ENCODE measurements at places on chromosomes 7 and 10.
A peak's percentile ranks its signal among the peaks of the same experiment; 100 is the strongest.

GRCh38 chr7:129391546-129392171, 42.6 kb upstream of the STRIP2 start:
- no peak for DNase-seq

- DNase-seq = no peak
Observed at GRCh38 chr7:116461500-116461899, 38.0 kb upstream of the CAV2 start.

DNA sequence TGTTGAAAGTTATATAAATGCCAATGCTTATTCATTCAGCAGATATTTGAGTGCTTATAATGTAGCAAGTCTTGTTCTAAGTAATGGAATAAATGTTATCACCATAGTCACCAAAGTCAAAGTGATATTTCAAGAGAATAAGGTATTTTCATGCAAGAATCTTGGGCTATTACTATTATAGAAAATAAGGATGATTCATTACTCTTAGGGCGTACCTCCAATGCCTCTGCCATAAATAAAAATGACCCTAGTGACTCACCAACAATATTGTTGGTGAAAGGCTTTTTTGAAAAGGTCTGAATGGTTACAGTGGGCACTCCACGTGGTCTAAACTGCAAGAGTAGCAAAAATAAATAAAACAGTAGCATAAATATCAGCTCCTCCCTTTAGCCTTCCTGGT, 68.4 kb downstream of the RALA start:
- no peak for DNase-seq

DNA sequence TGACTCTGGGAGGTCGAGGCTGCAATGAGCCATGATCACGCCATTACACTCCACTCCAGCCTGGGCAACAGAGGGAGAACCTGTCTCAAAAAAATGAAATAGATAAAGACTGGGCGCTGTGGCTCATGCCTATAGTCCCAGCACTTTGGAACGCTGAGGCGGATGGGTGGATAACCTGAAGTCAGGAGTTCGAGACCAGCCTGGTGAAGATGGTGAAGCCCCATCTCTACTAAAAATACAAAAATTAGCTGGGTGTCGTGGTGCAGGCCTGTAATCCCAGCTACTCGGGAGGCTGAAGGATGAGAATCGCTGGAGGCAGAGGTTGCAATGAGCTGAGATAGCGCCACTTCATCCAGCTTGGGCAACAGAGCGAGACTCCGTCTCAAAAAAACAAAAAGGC, 1.1 kb upstream of the DDX21 start:
- no peak for DNase-seq

- DNase-seq = no peak
Observed at GRCh38 chr7:24793982-24794648, 36.9 kb upstream of the GSDME start.

GRCh38 chr10:11569471-11569870, 42.0 kb downstream of the USP6NL start:
- DNase-seq = no peak

- DNase-seq = no peak
Observed at GRCh38 chr7:130838738-130839137, 104.7 kb upstream of the KLF14 start.

- DNase-seq = peak; percentile 47
Observed at GRCh38 chr7:91784469-91784868, 96.0 kb downstream of the MTERF1 start.

DNA sequence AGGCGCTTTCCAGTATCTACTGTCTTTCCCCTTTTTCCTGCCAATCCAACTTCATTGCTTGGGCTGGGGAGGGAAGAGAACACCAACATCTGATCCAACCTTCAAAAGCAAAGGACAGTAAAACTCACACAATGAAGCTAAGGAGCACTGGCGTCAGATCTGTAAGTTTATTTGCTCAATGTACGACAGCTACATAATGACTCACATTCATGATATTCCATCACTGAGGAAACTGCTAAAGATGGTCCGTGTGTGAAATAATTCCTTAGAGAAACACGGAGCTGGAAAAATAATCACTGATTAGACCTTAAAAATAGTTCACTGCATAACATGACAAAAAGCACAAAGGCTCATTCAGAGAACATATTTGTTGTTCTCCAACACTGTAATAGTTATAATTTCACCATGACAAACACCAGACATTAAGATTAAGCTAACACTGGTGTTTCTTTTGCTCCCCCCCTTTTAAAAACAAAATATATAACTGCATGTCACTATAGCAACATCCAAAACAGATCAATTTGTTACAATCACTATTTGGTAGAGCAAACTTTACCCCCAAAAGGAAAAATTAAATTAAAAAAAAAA, 24.3 kb downstream of the HSPB1 start:
- no peak for DNase-seq

GRCh38 chr10:51121861-51122260, 47.6 kb downstream of the PRKG1 start:
- DNase-seq = no peak

DNA sequence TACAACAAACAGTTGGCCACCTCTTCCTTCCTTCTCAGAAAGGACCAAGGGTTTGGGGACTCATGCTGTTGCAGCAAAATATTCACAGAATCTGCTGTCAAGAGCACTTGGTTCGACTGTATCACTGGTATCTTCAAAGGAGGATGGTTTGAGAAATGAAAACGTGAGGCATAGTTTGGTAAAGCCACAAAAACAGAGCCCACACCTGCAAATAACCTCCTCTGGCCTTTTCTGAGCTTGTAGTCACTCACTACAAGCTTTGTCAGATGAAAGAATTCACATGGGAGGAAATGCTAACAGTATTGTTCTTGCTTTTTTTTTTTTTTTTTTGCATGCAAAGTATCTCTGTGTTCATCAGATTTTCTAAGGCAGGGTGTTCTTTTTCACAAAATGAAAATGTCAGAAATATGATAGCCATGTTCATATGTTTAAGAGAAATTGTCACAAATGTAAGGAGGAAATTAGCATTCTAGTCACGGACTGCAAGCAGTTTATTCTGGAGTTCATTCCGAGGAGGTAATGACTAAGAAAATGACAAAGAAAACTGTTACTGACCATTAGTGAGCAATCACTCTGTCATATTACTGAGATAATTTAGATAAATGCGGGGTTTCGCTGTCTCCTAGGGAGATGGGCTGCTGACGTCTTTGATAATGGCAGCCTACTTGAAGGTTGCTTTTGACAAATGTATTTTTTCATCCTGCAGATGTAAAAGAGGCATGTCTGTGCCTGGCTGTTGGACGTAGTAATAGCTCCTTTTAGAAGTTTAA, 117.8 kb upstream of the MYO3A start:
- no peak for DNase-seq

DNA sequence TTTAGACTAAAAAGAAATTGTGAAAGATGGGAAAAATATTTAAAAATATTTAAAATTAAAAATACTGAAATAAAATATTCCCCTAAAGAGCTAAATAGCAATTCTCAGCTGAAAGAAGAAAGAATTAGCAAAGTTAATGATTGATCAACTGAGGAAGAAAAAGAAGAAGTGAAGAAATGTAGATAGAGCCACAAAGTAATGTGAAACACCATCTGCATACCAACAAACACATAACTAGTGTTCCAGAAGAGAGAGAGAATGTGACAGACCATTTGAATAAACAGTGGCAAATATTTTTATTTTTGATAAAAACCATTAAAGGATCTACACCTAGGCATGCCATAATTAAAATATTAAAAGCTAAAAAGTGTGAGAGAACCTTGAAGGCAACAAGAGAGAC, 784.5 kb upstream of the ZWINT start:
- no peak for DNase-seq

GRCh38 chr10:125103924-125104323, 56.4 kb downstream of the CTBP2 start:
- DNase-seq = no peak

- no peak for DNase-seq
Observed at GRCh38 chr7:51930834-51931233, 614.2 kb upstream of the COBL start.

DNA sequence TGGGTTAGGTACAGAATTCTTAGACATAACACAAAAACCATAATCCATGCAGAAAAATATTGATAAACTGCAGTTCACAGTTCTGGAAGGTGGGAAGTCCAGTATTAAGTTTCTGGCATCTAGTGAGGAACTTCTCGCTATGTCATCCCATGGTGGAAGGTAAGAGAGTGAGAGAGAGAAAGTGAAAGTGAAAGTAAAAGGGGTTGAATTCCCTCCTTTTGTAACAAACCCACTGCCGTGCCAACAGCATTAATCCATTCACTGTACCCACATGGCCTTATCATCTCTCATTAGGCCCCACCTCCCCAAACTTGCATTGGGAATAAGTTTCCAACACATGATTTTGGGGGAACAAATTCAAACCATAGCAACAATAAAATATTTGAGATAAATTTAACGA, 17.1 kb downstream of the ZNF485 start:
- DNase-seq = no peak

DNA sequence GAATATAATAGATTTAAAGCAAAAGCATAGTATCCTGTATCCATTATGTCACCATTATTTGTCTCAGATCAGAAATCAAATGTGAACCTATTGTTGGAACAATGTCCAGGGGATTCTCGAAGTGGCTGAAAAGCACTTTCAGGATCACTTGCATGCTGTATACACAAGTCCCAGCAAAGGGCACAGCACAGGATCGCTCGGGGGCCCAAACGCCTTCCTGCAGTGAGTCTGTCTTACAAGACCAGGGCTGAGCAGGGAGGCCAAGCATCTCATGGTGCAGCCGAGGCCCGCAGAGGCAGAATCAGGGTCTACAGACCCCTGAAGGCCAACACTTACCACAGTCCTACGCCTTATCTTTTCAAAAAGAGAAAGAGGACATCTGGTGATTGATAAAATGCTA, 92.3 kb downstream of the TNS3 start:
- DNase-seq = no peak

DNA sequence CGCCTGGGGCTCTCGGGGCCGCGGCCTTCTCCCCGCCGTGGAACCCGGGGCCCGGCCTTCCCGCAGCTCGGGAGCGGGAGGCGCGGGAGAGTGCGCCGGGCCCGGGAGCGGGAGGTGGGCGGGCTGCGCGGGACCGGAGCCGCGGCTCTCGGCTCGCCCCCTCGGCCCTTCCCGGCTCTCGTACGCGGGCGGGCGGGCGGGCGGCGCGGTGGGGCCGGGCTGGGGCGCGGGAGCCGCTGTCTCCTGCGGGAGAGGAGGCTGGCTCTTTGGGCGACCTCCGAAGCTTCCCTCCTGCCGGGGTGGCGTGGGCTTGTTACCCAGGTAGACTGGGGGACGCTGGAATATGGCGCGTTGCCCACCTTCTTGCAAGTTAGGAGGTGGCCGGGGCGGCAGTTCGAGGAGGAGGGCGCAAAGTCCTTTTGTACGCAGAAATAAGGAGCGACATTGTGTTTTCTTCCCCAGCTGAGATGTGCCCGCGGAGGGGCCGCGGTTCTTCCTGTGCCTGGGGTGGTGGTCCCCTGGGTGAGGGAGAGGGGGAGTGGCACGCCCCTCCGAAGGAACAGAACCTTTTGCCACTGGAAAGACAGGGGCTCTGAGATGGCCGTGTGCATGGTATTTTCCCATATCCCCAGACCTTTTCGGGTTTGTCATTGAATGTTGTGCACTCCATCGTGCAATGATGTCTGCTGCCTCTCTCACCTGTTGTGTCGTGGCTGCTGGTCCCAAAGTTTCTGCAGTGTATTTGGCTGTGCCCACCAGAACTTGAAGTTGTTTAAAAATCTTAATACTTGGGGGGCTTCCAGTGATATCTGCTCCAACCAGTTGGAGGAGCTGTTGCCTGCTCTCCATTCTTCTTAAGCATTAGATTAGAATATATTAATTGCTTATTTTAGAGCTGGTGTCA, 844 bp downstream of the NRF1 start:
- DNase-seq = peak; percentile 24

DNA sequence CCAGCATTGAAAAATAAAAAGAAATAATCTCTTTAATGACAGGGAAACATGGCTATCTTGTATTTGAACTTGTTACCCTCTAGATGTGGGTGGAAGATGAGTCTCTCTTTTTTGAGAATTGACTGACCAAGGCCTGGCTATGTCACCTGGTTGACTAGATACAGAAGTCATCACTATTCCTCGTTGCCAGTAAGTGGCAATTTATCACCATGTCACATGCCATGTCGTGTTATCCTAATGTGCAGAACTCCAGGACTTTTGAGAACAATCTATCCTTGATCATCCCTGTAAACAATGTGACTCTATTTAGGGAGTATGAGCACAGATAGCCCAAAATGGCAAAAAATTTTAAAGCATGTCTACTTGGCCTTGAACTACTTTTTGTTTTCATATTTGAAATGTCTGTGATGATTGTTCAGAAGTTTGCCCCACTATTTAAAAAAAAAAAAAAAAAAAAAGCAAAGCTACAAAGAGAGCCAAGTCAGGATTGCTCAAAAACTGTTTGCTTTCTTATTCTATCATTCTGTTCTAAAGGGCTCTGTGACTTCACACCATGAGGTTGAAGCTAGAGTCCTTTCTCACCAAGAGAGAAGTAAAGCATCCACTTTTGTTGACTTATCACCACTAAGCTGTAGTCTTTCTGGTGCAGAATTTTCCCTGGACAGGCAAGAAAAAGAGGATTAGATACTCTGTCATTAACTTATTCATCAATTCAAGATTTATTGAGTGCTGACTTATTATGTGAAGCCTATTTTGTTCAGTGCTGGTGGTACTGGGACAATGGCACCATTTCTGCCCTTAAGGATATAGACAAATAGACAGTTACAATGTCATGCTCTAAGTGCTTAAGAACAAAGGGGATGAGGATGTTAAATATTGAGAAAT, 10.4 kb upstream of the WIPF3 start:
- no peak for DNase-seq

- no peak for DNase-seq
Observed at GRCh38 chr10:37434091-37434490, 308.7 kb downstream of the ANKRD30A start.

DNA sequence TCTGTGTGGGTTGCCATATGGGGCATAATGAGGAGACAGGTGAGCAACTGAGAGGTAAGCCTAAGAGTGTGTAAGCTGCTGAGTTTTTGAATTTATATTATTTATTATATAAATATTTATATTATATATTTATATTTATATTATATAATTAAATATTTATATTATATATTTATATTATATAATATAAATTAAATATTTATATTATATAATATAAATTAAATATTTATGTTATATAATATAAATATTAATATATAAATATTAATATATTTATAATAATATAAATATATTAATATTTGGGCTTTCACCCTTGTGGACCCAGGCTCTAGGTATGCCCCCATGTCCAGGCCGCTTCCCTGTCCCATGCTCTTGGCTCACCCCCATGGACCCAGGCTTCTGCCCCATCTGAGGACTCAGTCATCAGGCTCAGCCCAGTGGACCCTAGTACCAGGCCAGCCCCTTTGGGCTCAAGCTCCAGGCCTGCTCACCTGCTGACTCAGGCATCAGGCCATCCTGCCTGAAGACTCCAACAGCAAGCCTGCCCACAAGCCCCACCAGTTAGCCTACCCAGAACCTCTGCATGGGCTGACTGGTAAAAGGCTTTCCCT, 755.4 kb downstream of the SUGCT start:
- no peak for DNase-seq

All from NCI-H2171 (cell line).